Fibroblast of villous mesenchyme (primary cell): ENCODE measurements at places on chromosomes 16 and 17. TPM values are rescaled to one million over a fixed set of nuclear protein-coding genes. Genes with fewer than 3 reads are reported as not detected.

- no peak for DNase-seq
Observed at GRCh38 chr17:77610518-77610893, 348.0 kb upstream of the TNRC6C start.

DNA sequence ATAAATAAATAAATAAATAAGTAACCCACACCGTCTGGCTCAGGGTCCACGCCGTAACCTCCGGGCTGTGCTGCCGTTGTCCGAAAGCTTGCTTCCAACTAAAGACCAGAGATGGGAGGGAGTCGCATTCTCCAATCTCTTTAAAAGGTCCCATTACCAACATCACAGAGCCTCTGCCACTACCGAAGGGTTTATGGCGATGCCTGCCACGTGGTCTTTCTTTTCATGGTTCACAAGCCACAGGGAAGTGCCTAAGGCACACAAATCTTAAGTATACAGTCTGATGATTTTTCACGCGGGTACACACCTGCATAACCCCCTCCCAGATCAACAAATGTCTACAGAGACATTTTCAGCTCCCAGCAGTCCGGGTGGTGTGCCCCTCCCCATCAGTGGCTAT, 1.4 kb downstream of the COTL1 start:
- DNase-seq, result peak; percentile 45

GRCh38 chr16:15961060-15961511, 11.7 kb downstream of the ABCC1 start:
- DNase-seq, result peak; percentile 49

DNA sequence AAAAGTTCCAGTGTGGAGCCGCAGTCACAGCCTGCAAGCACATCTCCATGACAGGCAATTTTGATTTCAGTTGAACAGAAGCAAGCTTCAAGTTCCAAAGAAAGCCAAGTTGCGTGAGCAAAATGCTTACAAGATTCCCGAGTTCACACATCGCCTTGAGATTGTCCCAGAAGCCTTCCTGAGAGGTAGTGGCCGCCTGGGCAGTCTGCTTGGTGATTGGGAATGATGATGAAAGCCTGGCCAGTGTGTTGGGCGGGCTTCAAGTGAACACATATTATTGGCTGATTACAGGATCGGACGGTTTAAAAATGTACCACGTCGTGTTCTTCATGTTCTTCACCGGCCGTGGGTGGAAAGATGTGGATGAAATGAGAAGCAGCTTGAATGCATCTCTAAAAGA, 185.5 kb downstream of the FOXL1 start:
- no peak for DNase-seq

DNA sequence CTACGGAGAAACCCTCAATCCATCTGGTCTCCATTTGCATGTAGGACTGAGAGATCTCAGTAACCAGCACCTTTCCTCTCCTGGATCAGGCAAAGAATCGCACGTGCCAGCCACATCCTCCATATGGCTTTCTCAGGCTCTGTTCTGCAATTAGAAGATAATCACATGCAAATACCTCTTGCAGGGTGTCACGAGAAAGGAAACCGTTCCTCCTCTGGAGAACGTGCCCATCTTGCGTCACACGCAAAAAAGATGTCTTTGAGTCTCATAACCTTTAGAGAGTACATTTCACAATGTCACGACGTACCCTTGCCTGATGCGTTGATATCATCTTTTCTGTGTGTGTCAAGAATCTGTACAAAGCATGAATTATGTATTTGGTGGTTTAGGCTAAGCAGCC, 36.2 kb upstream of the DNAH17 start:
- DNase-seq, result peak; percentile 38

DNA sequence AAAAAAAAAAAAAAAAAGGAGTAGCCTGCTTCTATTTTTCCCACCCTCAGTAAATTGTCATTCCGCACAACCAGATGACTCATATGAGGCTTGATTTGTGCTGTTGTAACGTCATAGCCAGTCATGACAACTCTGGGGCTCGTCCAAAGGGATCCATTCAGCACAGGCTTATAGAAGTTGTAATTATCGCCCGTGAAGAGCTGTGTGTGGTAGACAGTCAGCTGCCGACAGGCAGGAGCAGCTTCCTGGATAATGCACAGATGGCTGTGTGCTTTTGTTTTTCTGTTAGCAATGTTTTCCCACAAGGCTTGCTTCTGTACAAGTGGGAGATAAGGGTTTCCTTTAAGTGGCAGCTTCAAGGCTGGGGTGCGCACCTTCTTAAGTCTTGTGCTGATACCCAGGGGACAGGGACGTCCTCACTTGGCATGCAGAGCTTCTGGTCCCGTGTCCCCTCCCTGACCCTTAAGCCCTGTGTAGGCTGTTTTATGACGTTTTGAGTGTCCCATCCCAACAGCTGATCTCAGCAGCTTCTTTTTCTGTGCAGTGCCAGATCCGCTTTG, 26.0 kb downstream of the SNX29 start:
- peak; percentile 97 for DNase-seq

- no peak for DNase-seq
Observed at GRCh38 chr16:86382067-86382773, 128.1 kb upstream of the FOXF1 start.

- no peak for DNase-seq
Observed at GRCh38 chr17:35586569-35587073, 501 bp upstream of the AP2B1 start.

GRCh38 chr17:10197721-10198508, 491 bp downstream of the GAS7 start:
- no peak for DNase-seq

- DNase-seq, result peak; percentile 68
Observed at GRCh38 chr17:57518587-57519581, 226.2 kb downstream of the CCDC182 start.

- peak; percentile 80 for DNase-seq
Observed at GRCh38 chr17:50507871-50508572, at the start of gene MYCBPAP. Gene MYCBPAP (plus strand): TSS chr17:50508439. CDS start chr17:50508675, 236 bp downstream.

- DNase-seq, result peak; percentile 60
Observed at GRCh38 chr16:56600398-56600999, 7.9 kb upstream of the MT2A start.

The MYOCD gene
- 11.0 and 14.7 TPM in 2 replicates for total RNA-seq

The ZNF385C gene
- total RNA-seq, result not detected in 2 replicates

The CCL1 gene
- total RNA-seq, result not detected in 2 replicates
